ENCODE measurements at places on chromosomes 3 and 15. TPM values are rescaled to one million over a fixed set of nuclear protein-coding genes. Genes with fewer than 3 reads are reported as not detected.

The CEP19 gene
- 5.2 TPM for total RNA-seq

The DLL4 gene
- 116 TPM for total RNA-seq

The MEGF11 gene
- total RNA-seq = under 0.01 TPM

The SERPINI2 gene
- total RNA-seq = not detected

The SLC9A9 gene
- total RNA-seq = 0.81 TPM

The LRRC34 gene
- 0.16 TPM for total RNA-seq

The EIF4A2 gene
- total RNA-seq = 803 TPM

The ACTRT3 gene
- 1.5 TPM for total RNA-seq

The LRRC31 gene
- total RNA-seq = not detected

The C15orf40 gene
- 10.1 TPM for total RNA-seq

The DTX3L gene
- total RNA-seq = 14.2 TPM

The ITIH1 gene
- 0.16 TPM for total RNA-seq
